SW480 (cell line): ENCODE measurements at places on chromosomes 13 and 19.

DNA sequence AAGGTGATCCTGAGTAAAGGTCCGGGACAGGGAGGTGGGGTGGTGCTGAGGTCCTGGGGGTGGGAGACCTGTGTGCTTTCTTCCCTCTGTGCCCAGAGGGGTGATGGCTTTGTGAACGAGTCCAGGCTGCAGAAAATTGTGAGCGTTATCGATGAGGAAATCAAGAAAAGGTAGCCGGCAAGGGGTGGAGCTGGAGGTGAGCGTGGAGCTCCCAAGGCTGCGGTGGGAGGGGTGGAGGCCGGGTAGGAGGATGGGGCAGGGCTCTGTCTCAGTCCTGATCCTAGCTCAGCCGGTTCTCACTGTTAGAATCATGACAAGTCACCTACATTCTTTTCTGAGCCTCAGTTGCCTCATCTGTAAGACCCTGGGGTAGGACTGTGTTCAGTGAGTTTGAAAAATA, 4.0 kb downstream of the SELENOV start:
- no peak for DNase-seq

GRCh38 chr19:45881909-45882528, 3.9 kb downstream of the IRF2BP1 start:
- peak; percentile 92 for DNase-seq

DNA sequence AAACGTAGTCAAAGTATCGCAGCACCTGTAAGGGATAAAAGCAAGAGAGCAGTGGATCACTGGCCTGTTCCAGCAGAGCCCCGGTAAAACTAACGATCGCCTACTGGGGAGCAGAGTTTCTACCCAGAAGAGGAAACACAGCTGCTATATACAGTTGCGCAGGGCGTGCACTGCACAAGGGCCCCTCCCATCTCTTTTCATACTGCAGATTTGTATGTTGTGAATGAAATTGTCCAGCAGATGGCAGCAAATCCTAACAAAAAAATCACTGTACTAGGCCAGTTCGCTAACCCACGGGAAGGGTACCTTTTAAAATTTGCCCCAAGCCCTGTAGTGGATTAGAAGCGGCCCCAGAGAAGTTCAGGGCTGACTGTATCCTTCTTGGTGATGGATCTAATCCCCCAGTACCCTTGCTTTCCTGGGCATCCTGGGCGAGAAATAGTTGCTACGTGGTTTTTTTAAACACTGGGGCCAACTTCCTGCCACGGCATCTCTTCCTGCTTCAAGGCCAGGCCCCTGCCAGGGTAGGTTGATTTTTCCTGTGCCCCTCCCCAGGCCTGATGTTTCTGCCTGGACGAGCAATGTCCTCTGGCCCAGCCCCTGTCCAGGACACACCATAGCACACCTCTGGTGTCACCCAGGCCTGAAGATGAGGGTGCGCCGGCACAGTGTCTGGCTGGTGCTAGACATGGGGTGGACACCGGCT, 127.0 kb downstream of the IER2 start:
- peak; percentile 72 for DNase-seq

- DNase-seq: no peak
These were observed 4.3 kb downstream of the PIN1 start for GRCh38 chr19:9839415-9839814.

- DNase-seq: no peak
These were observed 2.7 kb upstream of the NOP53 start for GRCh38 chr19:47742634-47743033.

DNA sequence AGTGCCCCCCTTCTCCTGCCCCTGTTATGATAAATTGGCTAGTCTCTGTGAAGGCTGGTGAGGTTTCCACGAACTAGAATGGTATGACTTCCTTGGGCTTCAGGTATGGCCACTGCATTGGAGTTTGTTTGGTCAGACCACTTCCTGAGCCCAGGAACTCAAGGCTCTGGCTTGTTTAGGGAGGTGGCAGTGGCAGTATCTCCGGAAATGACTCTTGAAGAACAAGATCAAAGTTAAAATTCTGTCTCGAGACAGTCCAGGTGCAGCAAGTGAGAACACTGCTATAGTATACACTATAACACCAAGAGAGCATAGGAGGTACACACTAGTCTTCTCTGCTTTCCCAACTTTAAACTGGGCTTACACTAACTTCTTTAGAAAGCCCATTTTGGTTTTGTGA, 309.1 kb downstream of the KLF12 start:
- DNase-seq: no peak

- no peak for DNase-seq
These were observed 866 bp upstream of the ZSWIM4 start for GRCh38 chr19:13794398-13794756.

DNA sequence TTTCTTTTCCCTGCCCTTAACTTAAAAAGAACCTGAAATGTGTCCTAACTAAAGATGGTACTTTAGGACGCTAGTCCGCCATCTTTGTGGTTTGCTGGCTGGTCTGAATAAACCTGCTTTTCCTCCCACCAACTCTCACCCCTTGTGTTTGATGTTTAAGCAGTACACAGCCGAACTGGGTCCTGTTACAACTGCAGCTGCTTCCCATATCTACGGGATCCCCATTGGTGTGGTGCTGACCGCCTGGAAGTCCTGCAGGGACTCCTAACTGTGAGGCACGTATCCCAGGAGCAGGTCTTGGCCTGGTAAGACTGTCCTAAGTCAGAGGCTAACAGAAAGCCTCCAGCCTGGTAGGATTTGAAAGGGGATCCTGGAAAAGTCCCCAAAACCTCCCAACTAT, 40.9 kb upstream of the VSTM2B start:
- DNase-seq: no peak

GRCh38 chr19:46241626-46242025, 12.1 kb downstream of the IGFL1 start:
- no peak for DNase-seq

GRCh38 chr13:61960981-61961380, 545.3 kb upstream of the PCDH20 start:
- DNase-seq: no peak

DNA sequence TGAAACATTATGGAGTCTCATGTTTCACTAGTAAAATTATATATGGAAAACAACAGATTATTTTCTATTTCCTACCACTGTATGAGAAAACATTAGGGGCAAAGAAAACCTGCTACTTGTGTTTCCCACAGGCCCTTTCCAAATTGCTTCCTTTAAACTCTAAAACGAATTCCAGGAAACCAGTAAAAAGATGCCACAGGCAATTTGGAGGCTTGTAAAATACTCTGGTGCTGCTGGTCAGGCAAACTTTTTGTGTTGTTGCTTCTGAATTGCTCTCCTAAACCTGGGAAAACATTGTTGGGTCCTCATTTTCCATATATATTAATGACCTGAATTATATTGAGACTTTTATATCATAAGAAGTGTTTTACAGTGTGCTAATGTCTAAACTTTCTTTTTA, 141.5 kb downstream of the TDRD3 start:
- no peak for DNase-seq

DNA sequence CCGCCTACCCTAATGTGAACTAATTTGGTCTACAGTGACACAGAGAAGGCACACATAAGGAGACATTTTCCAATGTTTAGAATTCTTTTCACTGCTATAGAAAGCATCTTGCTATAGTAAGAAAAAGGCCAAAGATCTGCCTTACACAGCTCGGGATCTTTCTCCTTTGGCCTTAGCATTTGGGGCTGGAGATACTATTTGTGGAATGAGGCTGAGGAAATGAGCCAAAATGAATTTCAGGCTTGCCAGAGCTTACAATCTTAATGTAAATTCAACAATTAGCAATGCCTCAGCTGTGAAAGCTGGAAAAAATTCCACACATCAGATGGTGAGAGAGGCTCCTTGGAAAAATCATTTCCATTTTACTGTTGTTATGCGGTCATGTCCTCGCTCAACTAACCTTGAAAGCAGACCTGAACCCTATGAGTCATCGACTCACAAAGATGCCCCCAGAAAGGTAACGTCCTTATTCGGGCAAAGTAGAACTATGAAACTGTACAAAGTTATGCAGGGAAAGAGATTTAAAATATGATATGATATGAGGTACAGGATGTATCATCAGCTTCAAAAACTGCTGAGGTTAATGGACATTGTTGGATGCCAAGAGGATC, 324.5 kb upstream of the NBEA start:
- DNase-seq: no peak

- DNase-seq: no peak
These were observed 33.4 kb downstream of the IPO5 start for GRCh38 chr13:97986835-97987234.

GRCh38 chr19:4640247-4641000, 1.1 kb downstream of the TNFAIP8L1 start:
- no peak for DNase-seq

DNA sequence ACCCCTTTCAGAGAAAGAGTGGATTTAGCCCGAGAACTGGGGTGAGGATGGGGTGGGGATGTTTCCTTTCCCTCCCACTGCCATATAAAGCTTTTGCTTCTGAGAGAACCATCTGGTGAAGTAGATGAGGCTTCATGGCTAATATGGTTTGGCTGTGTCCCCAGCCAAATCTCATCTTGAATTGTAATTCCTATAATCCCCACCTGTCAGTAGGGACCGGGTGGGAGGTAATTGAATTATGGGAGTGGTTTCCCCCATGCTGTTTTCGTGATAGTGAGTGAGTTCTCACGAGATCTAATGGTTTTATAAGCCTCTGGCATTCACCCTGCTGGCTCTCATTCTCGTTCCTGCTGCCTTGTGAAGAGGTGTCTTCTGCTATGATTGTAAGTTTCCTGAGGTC, 270.9 kb downstream of the LMO7 start:
- DNase-seq: no peak

DNA sequence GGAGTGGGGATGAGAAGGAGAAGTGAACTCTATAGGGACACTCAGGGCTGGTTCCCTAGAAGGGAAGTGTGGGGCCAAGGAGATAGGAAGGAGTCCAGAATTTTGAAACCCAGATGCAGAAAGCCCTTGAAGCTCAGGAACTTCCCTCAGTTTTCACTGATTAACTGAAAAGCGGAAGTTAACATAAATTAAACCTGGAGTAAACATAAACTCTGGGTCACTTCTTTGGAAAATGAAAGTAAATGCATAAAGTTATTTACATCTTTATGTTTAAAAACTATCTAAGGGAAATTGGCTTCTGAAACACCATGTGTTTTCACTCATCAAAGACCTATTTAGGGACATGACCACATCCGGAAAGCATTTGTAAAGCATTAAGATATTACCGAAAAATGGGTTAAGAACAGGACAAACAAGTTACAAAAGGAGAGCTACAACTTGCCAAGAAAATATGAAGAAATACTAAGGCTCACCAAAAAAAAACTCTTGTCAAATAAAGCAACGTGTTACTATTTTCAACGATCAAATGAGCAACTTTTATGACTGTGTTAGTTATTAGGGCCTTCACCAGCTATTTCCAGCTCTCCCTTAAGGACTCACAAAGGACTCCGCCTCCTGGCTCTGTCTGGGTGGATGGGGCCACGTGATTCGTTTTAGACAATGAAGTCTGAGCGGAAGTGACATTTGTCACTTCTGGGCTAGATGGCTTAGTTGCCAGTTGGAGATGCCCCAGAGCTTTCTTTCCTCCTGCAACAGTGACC, 439.1 kb upstream of the ZNF507 start:
- no peak for DNase-seq

- peak; percentile 97 for DNase-seq
These were observed 609 bp downstream of the TBC1D17 start for GRCh38 chr19:49877879-49878743.

DNA sequence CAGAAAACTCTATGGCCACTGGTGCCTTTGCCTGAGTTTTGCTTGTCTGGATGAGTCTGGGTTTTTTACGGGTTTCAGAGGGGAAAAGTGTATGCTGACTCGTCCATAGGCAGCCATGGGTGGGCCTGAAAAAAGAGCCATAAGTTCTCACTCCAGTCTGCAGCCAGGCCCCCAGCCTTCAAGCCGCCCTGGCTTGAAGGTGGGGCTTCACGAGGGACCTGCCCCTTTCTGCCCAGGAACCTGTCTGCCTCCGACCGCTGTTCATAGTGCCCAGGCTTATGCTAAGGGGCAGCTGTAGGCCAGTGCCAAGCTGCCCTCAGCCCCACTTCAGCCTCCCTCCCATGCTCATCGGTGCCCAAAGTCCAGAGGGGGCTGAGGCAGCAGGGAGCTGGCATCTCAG, 385.2 kb downstream of the PCDH9 start:
- DNase-seq: no peak

- no peak for DNase-seq
These were observed 102.7 kb downstream of the SLAIN1 start for GRCh38 chr13:77800219-77800618.

DNA sequence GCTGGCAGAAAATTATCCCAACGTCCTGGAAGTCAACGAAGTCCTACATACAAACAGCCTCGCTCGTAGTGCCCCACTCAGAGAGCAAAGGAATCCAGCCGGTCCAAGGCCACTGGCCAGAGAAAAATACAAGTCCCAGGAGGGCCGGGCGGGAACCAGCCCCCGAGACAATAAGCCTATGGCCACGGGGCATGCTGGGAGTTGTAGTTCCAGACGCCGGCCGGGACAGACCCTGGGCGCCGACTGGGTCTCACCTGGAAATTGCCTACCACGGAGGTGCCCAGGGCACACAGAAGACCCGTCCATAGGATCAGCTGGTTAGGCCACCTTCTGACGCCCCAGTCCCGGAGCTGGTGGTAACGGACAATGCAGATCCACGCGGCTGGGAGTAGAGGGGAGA, 5.4 kb downstream of the TMEM150B start:
- no peak for DNase-seq

GRCh38 chr19:19059018-19059836, 4.6 kb upstream of the SLC25A42 start:
- DNase-seq: no peak

- DNase-seq: peak; percentile 37
These were observed 1.5 kb downstream of the N4BP2L1 start for GRCh38 chr13:32426191-32426989.

DNA sequence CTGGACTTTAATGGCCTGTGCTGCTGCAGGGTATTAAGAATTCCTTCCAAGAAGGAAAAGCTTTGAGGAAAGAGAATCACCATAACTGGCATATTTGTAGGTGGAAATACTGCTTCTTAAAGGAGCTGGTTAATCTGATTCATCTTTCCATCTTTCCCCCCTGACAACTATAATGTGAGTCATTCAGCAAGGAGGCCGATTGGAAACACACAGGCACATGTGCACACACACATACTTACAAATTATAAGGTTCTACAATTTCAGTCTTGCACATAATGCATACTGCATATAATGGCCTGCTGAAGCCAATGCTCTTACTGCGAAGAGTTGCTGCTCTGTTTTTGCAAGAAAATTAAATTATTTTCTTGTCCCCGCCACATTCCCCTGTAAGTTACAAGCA, 78.8 kb upstream of the TPP2 start:
- no peak for DNase-seq

- no peak for DNase-seq
These were observed 253.0 kb downstream of the TSHZ3 start for GRCh38 chr19:31096062-31096830.

GRCh38 chr13:50927701-50928100, 18.1 kb downstream of the RNASEH2B start:
- DNase-seq: no peak

DNA sequence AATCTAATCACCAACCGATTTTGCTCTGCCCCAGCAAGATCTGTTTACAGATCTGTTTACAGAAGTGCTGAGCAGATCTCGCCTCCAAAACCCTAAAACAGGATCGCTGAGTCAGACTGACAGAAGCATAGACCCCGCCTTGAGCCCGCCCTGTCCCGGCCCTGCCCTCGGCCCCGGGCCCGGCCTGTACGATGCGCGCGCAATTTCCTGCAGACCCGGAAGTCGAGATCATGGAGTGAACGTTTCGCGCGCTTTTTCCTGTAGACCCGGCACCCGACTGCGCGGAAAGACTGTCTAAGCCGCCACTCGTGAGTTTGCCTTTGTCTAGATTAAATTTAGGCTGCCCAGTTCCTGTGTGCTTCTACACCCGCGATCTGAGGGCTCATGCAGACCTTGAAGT, at the start of gene ZNF534:
TSS of gene ZNF534 (plus strand) at position 212 of the 400 bp plus-strand sequence. CDS start 2,327 bp downstream, outside the sequence.
- no peak for DNase-seq

GRCh38 chr19:39212375-39212742, 8.3 kb upstream of the SYCN start:
- DNase-seq: no peak
